Activated CD8-positive, alpha-beta memory T cell treated with anti-CD3 and anti-CD28 coated beads, Interleukin-2, amount 10 ng/mL, durations not matched to agents 7 days and 5 days (primary cell): ENCODE measurements at places on chromosomes 4 and X. TPM values are rescaled to one million over a fixed set of nuclear protein-coding genes. Genes with fewer than 3 reads are reported as not detected.

DNA sequence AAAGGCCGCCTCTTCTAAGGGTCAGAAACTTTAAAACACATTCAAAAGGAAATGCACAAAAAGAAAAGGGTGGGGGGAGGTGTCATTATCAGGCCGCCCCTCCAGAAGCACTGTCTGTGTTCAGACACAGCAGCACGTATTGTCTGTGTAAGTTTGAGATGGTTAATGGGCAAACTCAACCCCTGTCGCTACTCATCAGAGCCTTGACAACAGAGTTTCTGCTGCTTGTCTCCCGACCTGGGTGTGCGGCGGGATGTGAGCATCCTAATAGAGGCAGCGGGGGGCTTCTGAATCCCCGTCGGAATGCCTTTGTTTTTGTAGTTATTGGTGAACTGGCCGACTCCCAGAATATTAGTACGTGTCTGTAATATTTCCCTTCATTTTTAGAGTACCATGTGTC, 158.9 kb downstream of the DCTD start:
- no peaks in the 10 kb centered on the region for H3K4me1 ChIP-seq
- no peak overlapping the region for H3K4me3 ChIP-seq
- no peaks in the 10 kb centered on the region for H3K27me3 ChIP-seq
- H3K27ac ChIP-seq = no peak overlapping the region
- H3K36me3 ChIP-seq = no peaks in the 10 kb centered on the region

- H3K4me1 ChIP-seq = peaks cover 27% of the 10 kb centered on the region
- no peak overlapping the region for H3K4me3 ChIP-seq
- no peaks in the 10 kb centered on the region for H3K27me3 ChIP-seq
Measured at GRCh38 chrX:40043895-40044294, 53.9 kb downstream of the BCOR start.

- H3K27ac ChIP-seq = no peak overlapping the region
- peak overlapping the region; percentile 13 for H3K4me3 ChIP-seq
- H3K4me1 ChIP-seq = peaks cover 8% of the 10 kb centered on the region
Measured at GRCh38 chr4:84493092-84493850, 5.8 kb downstream of the NKX6-1 start.

DNA sequence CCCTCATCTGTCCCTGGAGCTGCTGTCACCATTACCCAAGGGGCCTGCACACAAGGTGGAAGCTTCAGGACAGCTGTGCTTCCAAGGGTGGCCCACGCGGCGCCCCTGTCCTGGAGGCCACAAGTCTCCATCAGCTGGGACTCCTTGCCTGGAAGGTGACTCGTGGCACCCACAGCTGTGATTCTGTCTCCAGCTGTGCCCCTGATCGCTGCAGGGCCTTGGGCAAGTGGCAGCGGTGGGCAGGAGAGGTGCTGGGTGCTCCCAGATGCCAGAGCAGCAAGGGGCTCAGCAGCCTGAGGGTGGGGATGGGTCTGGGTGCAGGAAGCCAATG, 9.0 kb upstream of the DUSP9 start:
- H3K36me3 ChIP-seq = no peaks in the 10 kb centered on the region
- H3K27ac ChIP-seq = no peak overlapping the region
- H3K4me1 ChIP-seq = peaks cover 4% of the 10 kb centered on the region
- H3K4me3 ChIP-seq = no peak overlapping the region
- peaks cover 13% of the 10 kb centered on the region for H3K27me3 ChIP-seq

DNA sequence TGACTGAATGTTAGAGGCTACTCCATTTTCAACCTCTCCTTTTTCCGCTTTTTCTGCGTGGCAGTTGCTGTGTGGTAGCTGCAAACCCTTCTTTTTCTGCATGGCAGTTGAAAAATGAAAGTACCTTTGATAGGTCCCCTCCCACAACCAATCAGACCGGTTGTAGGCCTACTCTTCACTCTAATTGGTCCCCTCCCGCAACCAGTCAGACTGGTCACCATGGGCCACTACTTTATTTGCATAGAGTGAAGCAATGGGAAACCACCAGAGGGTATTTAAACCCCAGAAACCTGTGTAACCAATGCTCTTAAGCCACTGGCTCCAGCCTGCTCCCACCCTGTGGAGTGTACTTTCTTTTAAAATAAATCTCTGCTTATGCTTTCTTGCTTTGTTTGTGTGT, 877.8 kb downstream of the FAM133A start:
- H3K27ac ChIP-seq = no peak overlapping the region
- no peak for DNase-seq
- no peaks in the 10 kb centered on the region for H3K27me3 ChIP-seq
- no peaks in the 10 kb centered on the region for H3K36me3 ChIP-seq
- H3K4me3 ChIP-seq = no peak overlapping the region

GRCh38 chr4:80313627-80314026, 21.9 kb upstream of the CFAP299 start:
- no peaks in the 10 kb centered on the region for H3K4me1 ChIP-seq
- H3K36me3 ChIP-seq = no peaks in the 10 kb centered on the region
- DNase-seq = no peak
- H3K27ac ChIP-seq = no peak overlapping the region

DNA sequence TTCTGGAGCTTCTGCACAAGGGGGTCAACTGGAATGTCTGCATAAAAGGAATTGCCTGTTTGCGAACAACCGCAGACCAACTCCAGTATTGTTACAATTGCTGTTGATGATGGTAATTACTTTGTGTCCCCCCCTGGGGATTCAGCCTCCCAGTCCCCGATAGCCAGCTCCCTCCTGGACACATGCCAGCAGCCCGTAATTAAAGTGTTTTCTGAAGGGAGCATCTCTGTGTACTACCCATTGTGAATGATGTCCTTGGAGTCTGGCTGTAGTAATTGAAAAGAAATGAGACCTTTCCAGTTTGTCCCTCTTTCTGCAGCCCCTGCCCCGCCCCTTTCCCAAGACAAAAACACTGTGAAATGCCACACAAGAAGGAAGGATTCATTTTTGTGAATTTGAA, 377.1 kb upstream of the LCORL start:
- DNase-seq = no peak
- H3K27ac ChIP-seq = no peak overlapping the region
- no peaks in the 10 kb centered on the region for H3K27me3 ChIP-seq
- H3K36me3 ChIP-seq = no peaks in the 10 kb centered on the region

GIMD1 gene
- total RNA-seq = not detected

DNA sequence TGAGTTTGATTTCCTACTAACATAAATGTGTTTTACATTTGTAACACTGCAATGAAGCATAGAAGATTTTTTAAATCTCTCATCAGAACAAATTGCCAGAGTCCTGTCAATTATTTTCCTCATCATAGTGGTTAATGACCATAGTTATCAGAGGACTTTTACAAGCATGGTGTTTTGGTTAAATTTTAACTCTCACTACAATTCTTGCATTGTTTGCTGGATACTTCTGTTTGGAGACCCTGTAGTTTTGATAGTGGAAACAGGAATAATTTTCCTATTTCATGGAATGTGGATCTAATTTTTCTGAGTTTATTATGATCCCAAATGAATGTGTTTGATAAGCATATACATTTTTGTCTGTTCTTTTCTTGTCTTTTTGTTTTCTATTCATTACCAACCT, 16.8 kb downstream of the NIPAL1 start:
- H3K36me3 ChIP-seq = no peaks in the 10 kb centered on the region
- no peak overlapping the region for H3K4me3 ChIP-seq
- H3K4me1 ChIP-seq = peaks cover 9% of the 10 kb centered on the region
- DNase-seq = no peak

TKTL2 gene
- total RNA-seq = not detected

GRCh38 chrX:132443196-132444135, 45.4 kb downstream of the MBNL3 start:
- H3K27me3 ChIP-seq = no peaks in the 10 kb centered on the region
- H3K36me3 ChIP-seq = peaks cover 2% of the 10 kb centered on the region
- DNase-seq = no peak
- H3K27ac ChIP-seq = no peak overlapping the region
- H3K4me3 ChIP-seq = no peak overlapping the region

DNA sequence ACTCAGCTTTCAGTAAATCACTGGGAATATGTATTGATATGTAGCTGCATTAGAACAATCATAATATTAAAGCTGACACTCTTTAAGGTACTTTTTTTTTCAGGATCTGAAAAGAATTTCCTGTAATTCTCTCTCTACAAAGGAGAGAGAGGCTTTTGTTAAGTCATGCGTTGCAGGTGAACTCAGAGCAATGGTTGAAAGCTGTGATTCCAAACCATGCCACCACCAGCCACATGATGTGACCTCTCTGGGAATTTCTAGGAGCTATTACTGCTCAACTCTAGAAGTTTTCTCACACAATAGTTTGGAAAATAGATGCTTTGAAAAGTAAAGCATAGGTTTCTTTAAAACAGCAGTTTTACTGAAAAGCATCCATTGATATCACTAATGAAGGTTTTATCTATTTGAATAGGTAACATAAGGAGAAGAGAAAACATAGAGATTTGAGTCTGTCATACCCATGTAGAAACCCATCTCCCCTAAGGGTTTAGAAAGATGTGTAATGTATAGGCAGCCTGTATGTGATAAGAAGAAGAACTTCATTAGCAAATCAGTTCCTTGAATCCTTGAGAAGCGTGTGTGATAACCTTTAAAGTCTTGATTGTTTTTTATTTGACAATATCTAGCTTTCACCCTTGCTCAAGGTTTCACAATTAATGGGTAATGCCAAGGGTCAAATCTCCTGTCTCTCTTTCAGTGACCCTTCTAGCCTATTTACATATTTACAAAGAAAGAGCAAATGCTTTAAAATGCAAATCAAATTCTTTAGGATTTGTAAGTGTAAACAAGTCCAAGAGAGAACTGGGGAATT, 161.0 kb upstream of the ANKRD50 start:
- no peaks in the 10 kb centered on the region for H3K36me3 ChIP-seq
- no peak for DNase-seq
- no peak overlapping the region for H3K27ac ChIP-seq
- no peaks in the 10 kb centered on the region for H3K27me3 ChIP-seq
- no peaks in the 10 kb centered on the region for H3K4me1 ChIP-seq
- H3K4me3 ChIP-seq = no peak overlapping the region

MAGEB3 gene
- not detected for total RNA-seq

ANXA3 gene
- total RNA-seq = 7.4 TPM

GRCh38 chrX:24956828-24957227, 58.9 kb downstream of the ARX start:
- peaks cover 3% of the 10 kb centered on the region for H3K36me3 ChIP-seq
- H3K4me1 ChIP-seq = no peaks in the 10 kb centered on the region
- no peak overlapping the region for H3K27ac ChIP-seq
- no peak overlapping the region for H3K4me3 ChIP-seq
- H3K27me3 ChIP-seq = no peaks in the 10 kb centered on the region

- DNase-seq = no peak
- H3K4me1 ChIP-seq = no peaks in the 10 kb centered on the region
- H3K27me3 ChIP-seq = no peaks in the 10 kb centered on the region
- H3K27ac ChIP-seq = no peak overlapping the region
- H3K4me3 ChIP-seq = no peak overlapping the region
Measured at GRCh38 chr4:82780752-82781231, 17.8 kb downstream of the SCD5 start.

GRCh38 chr4:7981738-7982394, 42.2 kb upstream of the AFAP1 start:
- DNase-seq = no peak
- H3K4me1 ChIP-seq = peaks cover 16% of the 10 kb centered on the region
- no peak overlapping the region for H3K27ac ChIP-seq
- H3K27me3 ChIP-seq = peaks cover 3% of the 10 kb centered on the region
- H3K4me3 ChIP-seq = no peak overlapping the region
- no peaks in the 10 kb centered on the region for H3K36me3 ChIP-seq

DNA sequence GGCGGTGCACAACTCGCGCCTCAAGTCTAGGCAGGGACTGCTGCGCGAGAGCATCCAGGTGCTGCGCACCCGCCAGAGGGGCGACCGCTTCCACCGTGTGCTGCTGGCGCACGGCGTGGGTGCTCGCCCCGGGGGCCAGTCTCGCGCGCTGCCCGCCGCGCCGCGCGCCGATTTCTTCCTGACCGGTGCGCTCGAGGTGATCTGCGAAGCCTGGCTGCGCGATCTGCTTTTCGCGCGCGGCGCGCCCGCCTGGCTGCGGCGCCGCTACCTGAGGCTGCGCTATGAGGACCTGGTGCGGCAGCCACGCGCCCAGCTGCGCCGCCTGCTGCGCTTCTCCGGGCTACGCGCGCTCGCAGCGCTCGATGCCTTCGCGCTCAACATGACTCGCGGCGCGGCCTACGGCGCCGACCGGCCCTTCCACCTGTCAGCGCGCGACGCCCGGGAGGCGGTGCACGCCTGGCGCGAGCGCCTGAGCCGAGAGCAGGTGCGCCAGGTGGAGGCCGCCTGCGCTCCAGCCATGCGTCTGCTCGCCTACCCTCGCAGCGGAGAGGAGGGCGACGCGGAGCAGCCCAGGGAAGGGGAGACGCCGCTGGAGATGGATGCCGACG, 1.3 kb downstream of the CHST7 start:
- peak; percentile 51 for DNase-seq
- peaks cover 44% of the 10 kb centered on the region for H3K4me1 ChIP-seq
- H3K27me3 ChIP-seq = no peaks in the 10 kb centered on the region
- H3K36me3 ChIP-seq = peaks cover 18% of the 10 kb centered on the region

DNA sequence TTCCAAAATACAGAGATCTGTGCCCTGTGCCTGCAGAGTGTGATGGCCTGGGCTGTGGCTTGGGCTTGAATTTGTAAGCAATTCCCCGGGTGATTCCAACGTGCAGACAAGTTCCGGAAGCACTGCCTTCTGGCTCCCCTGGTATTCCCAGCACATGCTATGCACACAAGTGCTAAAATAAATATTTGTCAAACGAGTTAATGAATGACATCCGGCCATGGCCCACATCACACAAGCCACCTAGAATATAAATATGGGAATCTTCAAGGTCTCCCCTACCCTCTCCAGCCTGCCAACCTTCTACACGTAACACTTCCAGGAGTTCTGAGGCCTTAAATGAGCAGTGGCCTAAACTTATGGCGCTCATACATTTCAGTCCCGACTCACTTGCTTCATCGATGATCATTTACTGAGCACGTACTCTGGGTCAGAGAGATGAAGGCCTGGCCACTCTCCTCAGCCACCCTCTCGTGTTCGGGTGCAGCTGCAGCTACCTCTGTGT, 21.3 kb downstream of the DCTD start:
- H3K27ac ChIP-seq = no peak overlapping the region
- H3K4me3 ChIP-seq = no peak overlapping the region
- H3K27me3 ChIP-seq = no peaks in the 10 kb centered on the region
- peaks cover 31% of the 10 kb centered on the region for H3K36me3 ChIP-seq
- no peak for DNase-seq

XAGE2 gene
- total RNA-seq = not detected

TMPRSS11D gene
- not detected for total RNA-seq

RASSF6 gene
- total RNA-seq = not detected

GRCh38 chr4:140862177-140862442, 105.9 kb upstream of the TBC1D9 start:
- H3K4me3 ChIP-seq = no peak overlapping the region
- H3K27me3 ChIP-seq = peaks cover 14% of the 10 kb centered on the region
- peaks cover 5% of the 10 kb centered on the region for H3K4me1 ChIP-seq
- H3K36me3 ChIP-seq = no peaks in the 10 kb centered on the region

GRCh38 chr4:73234712-73235111, 23.9 kb downstream of the ANKRD17 start:
- H3K27me3 ChIP-seq = no peaks in the 10 kb centered on the region
- H3K4me3 ChIP-seq = no peak overlapping the region
- DNase-seq = no peak
- H3K36me3 ChIP-seq = peaks cover 68% of the 10 kb centered on the region
- peaks cover 25% of the 10 kb centered on the region for H3K4me1 ChIP-seq

- H3K4me3 ChIP-seq = no peak within 1 kb of the TSS
- no peaks in the 10 kb centered on the region for H3K36me3 ChIP-seq
- no peaks in the 10 kb centered on the region for H3K27me3 ChIP-seq
- no peaks in the 10 kb centered on the region for H3K4me1 ChIP-seq
Measured at GRCh38 chrX:30241724-30242415, at the start of gene MAGEB4. TSS of gene MAGEB4 (plus strand) at chrX:30242000. CDS start at chrX:30242136, 136 bp downstream.
